ENCODE measurements at places on chromosomes 6 and 20.

- DNase-seq, result no peak
These were observed 216.9 kb downstream of the GMDS start for GRCh38 chr6:2028457-2029038.

DNA sequence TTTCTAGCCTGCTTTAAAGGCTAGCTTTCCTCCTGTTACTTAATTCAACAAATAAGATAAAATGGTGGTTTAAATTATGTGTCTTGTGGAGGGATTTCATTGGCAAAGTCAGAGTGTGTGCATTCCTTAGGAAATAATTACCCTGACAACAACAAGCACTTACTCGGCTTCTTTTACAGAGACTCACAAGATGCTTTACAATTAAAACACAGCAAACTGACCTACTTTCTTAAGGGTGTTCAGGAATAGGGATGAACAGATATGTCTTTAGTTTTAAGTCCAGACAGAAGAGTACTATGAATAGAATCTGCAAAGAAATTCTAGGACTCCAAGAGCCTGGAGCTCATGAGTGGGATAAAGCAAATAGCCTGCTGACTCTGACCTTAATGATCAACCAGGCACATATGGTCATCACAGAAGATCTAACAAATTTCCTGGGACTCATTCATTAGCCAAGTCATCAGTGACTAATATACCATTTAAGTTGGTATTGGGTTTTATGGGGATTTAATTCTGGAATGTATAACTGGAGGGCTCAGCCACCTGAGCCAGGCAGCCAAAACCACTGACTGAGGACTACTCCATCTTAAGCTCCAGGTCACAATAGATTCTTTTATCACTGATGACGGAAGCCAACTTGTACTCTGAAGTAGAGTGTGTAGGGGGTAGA lies 161.8 kb upstream of the RIMS1 start:
- no peak for DNase-seq

DNA sequence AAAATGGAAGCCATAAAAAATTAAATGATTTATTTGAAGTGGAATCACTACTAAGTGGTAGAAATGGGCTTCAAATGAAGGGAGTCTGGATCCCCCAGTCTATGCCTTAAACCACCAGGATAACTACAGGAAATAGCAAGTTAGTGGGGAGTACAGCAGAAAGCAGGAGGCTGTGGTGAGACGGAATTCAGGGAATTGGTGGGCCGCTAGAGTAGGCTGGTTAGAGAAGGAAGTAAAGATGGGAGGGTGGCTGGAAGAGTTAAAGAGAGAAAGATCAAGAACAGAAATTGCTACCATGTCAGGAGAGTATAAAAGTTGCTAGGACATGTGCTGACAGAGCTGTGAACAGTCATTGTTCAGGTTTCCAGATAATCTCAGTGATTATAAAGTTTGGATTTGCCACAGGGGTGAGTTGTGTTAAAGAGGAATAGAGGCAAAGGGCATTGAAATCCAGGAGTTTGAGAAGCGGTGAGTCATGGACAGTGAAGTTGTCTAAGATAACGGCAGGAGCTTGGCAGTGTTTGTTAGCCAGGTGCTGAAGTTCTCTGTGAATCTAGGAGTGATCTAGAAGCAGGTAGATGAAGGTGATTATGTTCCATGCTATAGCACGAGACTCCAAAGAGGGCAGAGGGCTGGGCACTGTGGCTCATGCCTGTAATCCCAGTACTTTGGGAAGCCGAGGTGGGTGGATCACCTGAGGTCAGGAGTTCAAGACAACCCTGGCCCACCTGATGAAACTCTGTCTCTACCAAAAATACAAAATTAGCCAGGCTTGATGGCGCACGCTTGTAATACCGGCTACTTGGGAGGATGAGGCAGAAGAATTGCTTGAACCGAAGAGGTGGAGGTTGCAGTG lies 13.7 kb upstream of the HINT3 start:
- no peak for DNase-seq

DNA sequence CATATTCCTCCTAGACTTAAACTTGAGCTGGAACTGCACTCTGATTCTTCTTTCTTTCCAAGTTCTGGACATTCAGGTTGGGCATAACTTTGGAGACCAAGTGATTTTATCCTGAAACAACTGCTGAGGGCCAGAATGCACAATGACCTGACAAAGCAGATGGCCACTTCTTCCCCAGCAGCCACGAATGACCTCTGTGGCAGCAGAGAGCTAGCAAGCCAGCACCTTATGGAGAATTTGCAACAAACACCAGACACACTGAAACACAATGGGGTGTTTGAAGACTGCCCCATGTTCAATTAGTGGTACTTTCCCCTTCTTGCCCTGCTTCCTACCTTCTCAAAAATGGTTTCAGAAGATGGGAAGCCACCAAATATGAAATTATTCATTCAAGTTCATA lies 4.2 kb upstream of the TENT5A start:
- no peak for DNase-seq

DNA sequence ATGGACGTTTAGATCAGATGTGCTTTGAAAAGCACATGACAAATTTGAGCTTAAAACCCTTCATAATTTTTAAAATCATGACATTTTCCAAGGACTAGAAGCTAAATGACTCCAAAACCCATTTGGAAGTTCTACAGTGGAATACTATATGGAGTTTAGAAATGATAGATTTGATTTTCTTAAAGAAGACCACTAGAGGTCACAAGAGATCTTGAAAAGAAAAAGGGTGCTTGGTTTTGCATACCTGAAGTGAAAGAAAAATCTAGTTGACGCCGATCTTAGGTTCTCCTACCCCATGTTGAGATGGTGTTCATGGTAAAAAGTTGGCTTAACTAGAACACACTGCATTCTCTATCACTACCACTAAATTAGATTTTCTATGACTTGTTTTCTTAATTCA lies 31.5 kb downstream of the CFAP61 start:
- no peak for DNase-seq

DNA sequence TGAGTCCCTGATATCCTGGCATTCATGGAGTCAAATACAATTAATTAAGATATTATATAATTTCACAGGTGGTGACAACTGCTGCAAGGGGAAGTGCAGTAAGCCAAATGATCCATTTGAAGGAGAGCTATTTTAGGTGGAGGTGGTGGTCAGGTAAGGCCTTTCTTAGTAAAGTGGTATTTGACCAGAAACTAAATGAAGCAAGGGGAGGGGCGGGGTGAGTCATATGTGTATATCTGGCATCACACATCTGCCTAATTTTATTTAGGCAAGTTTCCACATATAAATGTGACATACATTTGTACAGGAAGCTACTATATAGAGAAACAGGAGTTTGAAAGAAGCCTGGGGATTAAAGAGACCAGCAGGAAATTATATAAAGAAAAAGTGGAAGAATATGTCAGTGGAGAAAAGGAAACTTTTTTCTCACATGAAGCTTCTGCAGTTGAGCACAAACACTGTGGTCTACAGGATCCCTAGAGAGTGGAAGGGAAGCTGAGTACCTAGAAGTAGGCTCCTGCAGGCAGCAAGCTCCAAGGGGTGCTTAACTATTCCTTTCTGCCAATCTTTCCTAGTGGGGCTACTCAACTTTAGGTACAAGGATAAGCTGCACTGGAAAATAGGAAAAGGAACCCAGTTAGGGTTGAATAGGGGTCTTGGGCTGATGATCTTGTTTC lies 99.6 kb downstream of the OGFRL1 start:
- no peak for DNase-seq

GRCh38 chr20:51732096-51732791 lies 35.9 kb downstream of the ATP9A start:
- no peak for DNase-seq

- no peak for DNase-seq
These were observed 18.9 kb downstream of the C6orf132 start for GRCh38 chr6:42123379-42124103.

DNA sequence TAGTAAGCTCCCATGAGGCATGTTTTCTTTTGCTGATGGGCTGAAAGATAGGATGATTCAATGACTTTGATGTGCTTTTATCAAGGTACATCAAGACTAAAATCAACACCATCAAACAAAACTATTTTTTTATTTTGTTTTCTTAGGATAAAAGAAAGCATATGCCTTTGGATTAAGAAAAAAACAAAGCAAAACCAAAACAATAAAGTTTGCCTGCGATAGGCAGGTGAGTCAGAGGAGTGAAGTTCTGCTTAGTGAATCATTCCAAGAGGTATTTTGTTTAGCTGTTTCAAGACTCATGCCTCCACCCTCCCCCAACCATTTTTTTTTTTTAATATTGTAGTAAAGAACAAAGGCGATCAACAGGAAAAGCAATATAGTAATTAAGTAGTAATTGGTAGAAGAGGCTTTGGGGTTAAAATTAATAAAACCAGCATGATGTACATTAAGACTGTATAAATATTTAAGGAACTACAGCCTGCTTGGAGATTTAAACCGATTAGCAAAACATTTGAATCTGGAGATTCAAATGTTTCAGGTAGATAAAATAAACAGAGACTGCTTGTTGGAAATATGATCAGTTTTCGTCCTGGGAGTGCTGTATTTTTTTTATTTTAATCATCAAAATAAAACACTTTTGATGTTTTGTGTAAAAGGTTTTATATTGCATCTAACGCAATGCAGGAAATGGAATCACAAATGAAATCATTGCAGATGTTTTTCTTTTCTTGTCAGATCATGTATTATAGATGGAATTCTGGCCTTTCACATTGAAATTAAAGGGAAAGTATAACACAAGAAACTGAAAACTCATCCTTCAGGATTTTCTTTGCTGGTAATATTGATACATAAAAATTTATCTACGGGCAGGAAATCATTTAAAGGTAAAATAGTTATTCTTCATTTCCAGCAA lies 482.3 kb upstream of the MANEA start:
- no peak for DNase-seq

- DNase-seq, result peak; percentile 25
These were observed 865 bp downstream of the STK38 start for GRCh38 chr6:36546308-36546919.

DNA sequence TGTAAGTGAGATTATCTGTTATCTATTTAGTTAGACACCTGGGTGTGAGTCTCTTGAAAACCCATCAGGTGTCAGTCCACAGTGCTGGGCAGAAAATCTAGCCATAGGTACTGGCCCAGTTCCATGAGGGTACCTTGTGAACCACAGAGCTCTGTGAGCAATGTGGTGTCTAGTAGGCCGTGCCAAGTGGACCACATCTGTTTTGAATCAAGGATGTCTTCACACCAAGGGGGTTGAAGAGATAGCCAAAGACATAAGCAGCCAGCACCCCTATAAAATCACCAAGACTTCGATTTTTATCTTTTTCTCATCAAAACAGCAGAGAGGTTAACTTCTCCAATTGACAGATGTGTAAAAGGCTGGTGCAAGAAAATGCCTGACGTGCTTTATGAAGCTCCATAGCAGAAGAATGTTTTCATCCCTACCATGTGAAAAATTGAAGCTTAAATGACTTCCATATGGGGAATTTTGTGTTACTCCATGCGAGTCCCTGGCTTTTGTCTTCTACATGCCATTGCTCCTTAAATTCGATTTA lies 368.7 kb downstream of the HAO1 start:
- DNase-seq, result no peak

DNA sequence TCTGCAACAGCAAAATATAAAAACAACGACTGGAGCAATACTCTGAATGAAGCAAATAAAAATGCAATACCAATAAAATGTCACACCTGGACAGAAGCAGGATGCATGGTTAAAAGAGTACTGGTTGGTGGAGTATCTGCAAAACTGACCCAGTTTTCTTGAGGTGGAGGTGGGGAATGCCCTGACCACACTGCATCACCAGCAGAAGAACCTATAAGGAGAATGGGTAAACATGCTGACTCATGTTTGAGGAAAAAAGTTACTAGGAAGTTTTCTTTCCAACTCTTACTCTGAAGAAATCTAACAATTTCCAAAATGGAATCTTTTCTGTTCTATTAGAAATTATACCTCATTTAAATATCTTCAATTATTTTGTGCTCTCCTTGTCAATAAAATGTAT lies 43.6 kb downstream of the REPS1 start:
- DNase-seq, result peak; percentile 39

DNA sequence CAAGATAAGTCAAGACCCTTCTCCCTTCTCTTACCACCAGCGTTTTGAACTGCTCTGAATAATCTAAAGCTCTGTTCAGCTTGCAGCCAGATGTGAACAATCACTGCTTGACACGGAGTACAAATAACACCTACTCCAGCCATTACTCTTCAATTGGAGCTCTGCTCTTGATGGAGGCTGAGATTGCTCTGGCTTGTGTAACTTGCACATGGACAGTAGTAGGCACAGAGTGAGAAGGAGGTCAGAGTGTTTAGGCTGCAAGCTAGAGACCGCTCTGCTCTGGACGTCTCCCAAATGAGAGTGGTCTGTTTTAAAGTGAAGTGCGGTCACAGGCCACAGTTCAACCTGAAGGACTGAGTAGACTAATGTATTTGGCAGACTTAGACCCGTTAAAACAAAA lies 158.3 kb downstream of the HDGFL1 start:
- DNase-seq, result no peak

DNA sequence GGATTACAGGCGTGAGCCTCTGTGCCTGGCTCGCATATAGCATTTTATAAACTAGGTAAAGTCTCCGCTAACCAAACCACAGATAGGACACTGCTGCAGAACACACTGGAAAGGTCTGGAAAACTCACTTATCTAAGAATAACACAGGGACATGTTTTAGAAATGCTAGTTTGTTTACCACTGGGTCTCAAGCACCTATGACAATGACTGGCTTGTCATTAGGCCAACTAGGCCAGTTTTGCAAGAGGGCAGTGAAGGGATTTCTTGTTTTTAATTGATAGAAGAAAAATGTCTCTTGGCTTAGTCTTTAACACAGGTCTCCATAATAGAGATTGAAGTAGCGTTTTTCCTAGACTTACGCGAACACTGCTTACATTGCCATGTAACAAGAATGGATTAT lies 201.4 kb downstream of the TMEM242 start:
- no peak for DNase-seq

- DNase-seq, result no peak
These were observed 469.4 kb upstream of the SLC35B3 start for GRCh38 chr6:8904754-8905153.

GRCh38 chr6:104050455-104050854 lies 809.3 kb downstream of the HACE1 start:
- DNase-seq, result no peak

GRCh38 chr6:42276034-42276890 lies 58.6 kb upstream of the MRPS10 start:
- no peak for DNase-seq

DNA sequence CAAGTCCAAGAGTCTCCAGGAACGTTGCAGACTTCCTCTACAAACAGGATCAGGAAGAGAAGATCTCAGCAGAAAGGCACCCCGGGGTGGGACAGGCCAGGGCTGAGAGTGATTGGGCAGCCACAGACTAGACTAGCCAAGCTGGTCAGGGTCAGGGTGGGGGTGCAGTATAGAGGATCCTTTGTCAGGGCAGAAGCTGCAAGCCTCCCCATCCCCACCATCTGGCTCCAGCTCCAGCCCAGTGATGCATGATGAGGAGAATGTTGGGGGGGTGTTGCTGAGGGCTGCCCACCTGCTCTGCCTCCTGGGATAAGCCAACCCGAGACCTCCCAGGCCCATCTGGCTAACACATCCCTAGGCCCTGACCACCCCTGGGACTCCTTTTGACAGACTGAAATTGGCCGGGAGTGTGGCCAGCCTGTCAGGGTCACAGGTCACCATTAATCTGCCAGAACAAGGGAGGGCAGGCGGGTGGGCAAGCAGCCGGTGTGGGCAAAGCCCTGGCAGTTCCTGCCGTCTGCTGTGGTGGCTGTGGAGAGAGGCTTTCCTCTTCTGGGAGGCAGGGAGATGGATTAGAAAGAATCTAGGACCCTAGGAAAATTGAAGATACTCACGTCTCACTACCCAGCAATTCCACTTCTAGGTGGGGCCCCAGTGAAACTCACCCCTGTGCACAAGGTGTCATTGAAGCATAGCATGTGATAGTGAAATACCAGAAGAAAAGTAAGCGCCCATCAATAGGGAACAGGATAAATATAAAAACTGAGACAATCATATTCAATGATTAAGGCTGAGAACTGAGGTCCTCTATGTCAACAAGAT lies 22.1 kb upstream of the SNTA1 start:
- DNase-seq, result no peak

GRCh38 chr6:22323848-22324247 lies 27.0 kb upstream of the PRL start:
- DNase-seq, result no peak

Measured in activated T-cell treated with anti-CD3 and anti-CD28 coated beads, Interleukin-2, amount 50 U/mL, for 72 hours (primary cell).